ENCODE measurements at places on chromosomes 11 and 22.

DNA sequence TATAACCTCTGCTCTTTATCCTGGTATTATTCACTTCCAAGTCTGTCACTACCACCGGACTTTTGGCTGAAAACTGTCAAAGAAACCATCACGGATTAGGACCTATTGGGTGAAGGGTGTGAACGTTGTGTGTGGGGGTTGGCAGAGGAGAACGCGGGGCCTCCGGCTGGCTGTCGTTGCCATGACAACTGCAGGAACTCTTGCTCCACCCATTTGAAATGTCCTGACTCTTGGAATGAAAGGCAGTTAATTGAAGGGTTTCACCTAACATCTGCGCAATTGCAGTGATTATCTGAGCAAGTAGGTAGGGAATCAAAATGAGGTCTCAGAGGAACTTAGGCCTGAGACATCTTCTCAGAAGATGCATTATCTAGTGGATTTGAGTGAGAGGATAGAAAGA lies 60.9 kb upstream of the CLMP start:
- DNase-seq: no peak

DNA sequence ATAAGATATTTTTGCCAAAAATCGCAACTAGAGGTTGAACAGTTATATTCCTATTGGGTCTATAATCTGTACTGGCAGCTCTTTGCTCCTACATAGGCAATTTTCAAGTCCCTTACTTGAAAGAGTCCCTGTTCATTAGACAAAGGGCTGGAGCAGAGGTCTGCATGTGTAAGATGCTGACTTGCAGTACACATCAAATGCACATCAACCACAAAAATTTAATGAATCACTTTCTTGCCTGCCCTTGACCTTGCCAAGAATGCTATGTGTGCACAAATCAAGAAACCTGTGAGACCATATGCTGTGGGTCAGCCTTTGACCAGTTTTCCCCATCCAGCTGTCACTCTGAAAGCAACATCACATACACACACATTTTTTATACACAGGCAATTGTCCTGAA lies 661.5 kb downstream of the LRRC4C start:
- DNase-seq: no peak

- DNase-seq: no peak
These were observed 5.1 kb upstream of the OSBPL5 start for GRCh38 chr11:3170044-3170755.

GRCh38 chr22:37581504-37581903 lies 1.6 kb upstream of the LGALS2 start:
- DNase-seq: no peak
